ENCODE measurements at places on chromosomes 16 and 17. TPM values are rescaled to one million over a fixed set of nuclear protein-coding genes. Genes with fewer than 3 reads are reported as not detected.

FAM20A gene
- 24.1 TPM for polyA plus RNA-seq

WFDC1 gene
- 62.1 TPM for polyA plus RNA-seq

DNA sequence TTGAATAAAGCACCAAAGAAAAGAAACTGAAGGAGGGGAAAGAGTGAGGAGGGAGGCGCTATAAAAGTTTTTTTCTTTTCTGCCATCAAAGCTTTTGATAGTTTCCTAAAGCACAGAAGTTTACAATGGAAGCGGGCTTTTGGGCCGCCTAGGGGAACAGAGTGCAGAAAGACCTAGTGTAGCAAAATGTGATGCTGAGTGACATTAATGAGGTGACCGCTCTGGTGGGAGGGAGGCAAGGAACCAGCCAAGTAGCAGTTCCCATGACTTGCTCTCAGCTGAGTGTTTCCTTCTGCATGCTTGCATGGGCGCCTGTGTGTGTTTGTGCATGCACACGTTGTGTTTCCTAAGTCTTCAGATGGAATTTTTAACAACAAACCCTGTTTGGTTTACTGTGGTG lies 15.5 kb downstream of the MSI2 start:
- DNase-seq: no peak

GRCh38 chr16:50213939-50214519 lies 52.3 kb upstream of the ADCY7 start:
- no peak for DNase-seq

- no peak for DNase-seq
Measured at GRCh38 chr17:78228176-78228575, 3.3 kb upstream of the TMEM235 start.

DNA sequence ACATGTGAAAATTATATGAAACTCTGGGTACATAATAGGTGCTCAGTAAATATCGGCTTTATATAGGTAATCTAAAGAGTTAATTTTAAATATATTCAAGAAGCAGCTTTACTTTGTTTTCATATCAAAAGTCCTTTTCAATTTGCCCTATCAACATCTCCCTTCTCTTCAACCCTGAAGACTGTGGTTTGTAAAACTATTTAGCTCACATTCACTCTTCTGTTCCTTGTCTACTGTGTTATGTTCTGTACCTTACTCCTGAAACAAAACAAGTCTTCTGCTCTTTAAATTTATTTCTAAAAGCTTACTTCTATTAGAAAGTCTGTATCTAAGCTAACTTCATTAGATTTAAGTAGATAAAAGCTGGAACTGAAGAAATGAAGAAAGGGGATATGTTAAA lies 301.7 kb upstream of the PMFBP1 start:
- no peak for DNase-seq

All from BJ (cell line).